Heart left ventricle (tissue), 16 donors: ENCODE measurements at places on chromosomes 11 and 22. TPM values are rescaled to one million over a fixed set of nuclear protein-coding genes. Genes with fewer than 3 reads are reported as not detected.

- DNase-seq: no peak
Observed at GRCh38 chr11:63937713-63938478, 906 bp upstream of the NAA40 start.

DNA sequence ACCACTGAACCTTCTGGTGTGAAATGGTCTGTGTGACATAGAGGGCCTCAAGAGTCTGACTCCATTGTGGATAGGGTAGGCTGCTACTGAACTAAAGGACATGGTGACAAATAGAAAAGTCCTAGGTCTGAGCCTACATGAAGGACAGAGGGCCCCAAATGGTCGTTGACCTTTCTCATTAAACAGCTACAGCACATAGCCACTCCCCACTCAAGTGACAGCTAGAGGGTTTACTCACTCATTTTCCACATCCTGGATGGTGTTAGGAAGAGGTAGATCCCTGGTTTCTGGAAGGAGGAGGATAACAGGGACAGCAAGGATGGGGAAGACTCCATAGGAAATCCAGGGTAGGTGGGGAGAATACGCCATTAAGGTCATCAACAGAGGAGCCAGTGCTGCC, 63.3 kb downstream of the SLC22A24 start:
- no peak for DNase-seq

- no peak for DNase-seq
Observed at GRCh38 chr11:132770829-132771530, 761.3 kb downstream of the OPCML start.

CDC42BPG gene
- total RNA-seq: 0.16 TPM

PRDX5 gene
- 294 TPM for total RNA-seq

- DNase-seq: no peak
Observed at GRCh38 chr22:23088199-23088604, 17.9 kb downstream of the GNAZ start.

DNA sequence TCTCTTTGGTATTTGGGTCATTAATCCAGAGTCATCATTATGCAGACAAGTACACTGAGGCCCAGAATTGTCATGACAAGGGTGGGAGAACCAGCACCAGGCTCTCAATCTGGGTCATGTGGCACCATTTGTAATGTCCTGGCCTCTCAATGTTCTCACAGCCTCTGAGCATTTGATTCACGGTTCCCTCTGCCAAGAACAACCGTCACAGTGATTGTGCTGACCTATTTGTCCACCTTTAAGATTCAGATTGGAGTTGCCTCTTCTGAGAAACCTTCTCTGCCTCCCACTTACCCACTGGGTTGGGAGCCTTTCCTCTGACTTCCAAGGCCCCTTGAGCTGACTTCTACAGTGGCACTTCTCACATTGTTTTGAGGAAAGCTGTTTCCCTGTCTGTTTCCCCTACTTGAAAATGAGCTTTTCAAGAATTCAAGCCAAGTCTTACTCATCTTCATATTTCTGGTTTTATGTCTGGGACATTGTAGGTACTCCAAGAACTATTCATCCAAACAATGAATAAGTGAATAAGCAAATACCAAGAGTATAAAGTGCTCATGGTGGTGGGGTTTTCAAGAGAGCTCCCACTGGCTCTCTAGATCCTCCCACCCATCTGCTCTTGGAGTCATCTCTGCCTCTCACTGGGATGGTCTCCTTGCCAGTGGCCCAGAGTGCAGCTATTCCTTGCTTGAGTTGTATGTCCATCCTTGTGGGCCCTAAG, 126.4 kb upstream of the E2F8 start:
- DNase-seq: no peak

DNA sequence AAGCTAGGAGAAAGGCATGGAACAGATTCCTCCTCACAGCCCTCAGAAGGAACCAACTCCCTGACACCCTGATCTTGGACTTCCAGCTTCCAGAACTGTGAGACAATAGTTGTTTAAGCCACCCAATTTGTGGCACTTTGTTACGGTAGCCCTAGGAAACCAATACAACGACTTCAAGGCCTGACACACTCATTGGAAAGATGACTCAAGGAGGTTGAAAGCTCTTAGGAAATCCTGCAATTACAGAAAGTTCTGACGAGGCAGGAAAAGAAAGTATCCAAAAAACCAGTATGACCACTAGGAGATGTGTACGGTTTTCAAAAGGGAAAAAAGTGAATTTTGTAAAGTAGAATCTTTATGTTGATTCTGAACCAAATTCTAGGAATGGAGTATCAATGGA, 161.4 kb downstream of the SWAP70 start:
- DNase-seq: no peak
